Stimulated activated CD8-positive, alpha-beta memory T cell treated with anti-CD3 and anti-CD28 coated beads, Interleukin-4, amount 100 ng/mL, for 48 hours (primary cell): ENCODE measurements at places on chromosomes 6 and 20.

DNA sequence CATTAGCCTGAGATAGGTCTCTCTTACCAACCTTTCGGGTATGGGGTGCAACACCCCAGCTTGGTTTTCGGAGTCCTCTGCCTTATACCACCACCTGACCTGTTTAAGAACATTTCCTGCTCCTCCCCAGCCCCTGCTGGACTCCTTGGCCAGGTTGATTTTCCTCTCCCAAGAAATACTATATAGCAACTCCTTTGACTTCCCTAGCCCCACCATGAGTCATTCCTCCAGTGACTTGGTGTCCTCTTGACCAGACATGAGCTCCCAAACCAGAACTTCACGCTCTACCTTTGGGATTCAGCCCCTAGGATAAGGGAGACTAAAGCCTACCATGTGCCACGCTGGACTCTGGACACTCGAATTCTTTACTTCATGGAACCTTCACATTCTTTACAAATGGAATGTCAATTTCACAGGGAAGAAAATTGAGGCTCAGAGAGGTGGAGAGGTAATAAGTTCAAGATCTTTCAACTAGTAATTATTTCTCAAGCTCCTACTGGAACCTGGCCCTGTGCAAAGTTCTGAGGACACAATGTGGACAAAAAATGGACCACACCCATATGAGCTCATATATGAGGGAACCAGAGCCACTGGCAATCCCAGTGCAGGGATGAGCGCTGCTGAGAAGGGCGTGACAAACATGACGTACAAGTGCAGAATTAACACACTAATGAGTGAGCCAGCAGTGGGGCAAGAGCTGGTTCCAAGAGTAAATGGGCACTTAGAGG, 48.2 kb downstream of the SIRPA start:
- DNase-seq, result no peak

- DNase-seq, result no peak
Measured at GRCh38 chr6:36455486-36456027, 12.8 kb downstream of the KCTD20 start.

DNA sequence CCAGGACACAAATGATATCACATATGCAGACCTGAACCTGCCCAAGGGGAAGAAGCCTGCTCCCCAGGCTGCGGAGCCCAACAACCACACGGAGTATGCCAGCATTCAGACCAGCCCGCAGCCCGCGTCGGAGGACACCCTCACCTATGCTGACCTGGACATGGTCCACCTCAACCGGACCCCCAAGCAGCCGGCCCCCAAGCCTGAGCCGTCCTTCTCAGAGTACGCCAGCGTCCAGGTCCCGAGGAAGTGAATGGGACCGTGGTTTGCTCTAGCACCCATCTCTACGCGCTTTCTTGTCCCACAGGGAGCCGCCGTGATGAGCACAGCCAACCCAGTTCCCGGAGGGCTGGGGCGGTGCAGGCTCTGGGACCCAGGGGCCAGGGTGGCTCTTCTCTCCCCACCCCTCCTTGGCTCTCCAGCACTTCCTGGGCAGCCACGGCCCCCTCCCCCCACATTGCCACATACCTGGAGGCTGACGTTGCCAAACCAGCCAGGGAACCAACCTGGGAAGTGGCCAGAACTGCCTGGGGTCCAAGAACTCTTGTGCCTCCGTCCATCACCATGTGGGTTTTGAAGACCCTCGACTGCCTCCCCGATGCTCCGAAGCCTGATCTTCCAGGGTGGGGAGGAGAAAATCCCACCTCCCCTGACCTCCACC, 42.2 kb downstream of the SIRPA start:
- no peak for DNase-seq

- no peak for DNase-seq
Measured at GRCh38 chr20:20089018-20089417, 36.7 kb downstream of the CFAP61 start.

DNA sequence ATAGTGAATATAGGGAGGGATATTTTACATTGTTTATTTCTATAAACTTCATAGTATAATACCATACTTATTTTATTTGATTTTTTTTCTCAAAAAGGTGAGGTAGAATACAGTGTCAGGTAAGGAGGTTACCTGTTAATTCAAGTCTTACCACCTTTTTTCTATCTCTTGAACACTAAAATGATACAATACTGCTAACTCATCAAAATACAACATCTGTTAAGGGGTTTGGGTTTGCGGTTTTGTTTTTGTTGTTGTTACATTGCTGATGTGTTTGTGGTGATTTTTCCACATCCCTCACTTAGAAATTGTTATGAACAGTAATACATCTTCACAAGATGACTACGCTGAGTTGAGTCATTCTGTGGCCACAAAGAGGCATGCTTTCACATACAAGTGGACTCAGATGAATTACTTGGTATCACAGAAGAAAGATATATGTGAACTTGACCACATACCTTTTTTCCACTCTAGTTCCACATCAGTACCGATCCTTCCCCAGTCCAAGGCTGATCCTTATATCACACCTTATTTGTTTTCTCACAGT, 139.4 kb upstream of the ID4 start:
- DNase-seq, result no peak

GRCh38 chr6:54028170-54028569, 83.1 kb upstream of the MLIP start:
- no peak for DNase-seq
